ENCODE measurements at places on chromosomes 4 and X.

GRCh38 chr4:138062929-138063328, 179.2 kb downstream of the SLC7A11 start:
- no peak for DNase-seq

- DNase-seq, result peak; percentile 22
Measured at GRCh38 chrX:48071064-48071985, at the start of gene ZNF630. Gene ZNF630, minus strand, starts transcription at chrX:48071640. Its CDS starts 4,754 bp downstream, at chrX:48066886.

DNA sequence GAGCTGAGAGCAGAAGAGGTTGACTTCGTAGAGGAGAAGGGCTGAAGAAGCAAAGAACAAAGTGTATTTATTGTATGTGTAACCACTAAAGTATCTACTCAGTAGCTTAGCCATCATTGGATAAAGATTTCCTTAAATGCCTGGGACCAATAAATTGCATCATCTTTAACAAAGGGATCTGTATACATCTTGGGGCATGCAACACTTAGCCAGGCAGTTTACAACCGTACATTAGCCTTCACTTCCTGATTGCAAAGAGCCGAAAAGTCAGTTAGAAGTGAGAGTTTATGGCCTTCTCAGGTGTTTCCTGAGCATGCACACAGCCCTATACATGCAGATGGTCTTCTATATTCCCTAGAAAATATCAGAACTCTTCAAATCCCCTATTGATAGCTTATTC, 68.0 kb upstream of the MAGED1 start:
- DNase-seq, result no peak

- no peak for DNase-seq
Measured at GRCh38 chr4:125313497-125313896, 1.3 kb upstream of the FAT4 start.

DNA sequence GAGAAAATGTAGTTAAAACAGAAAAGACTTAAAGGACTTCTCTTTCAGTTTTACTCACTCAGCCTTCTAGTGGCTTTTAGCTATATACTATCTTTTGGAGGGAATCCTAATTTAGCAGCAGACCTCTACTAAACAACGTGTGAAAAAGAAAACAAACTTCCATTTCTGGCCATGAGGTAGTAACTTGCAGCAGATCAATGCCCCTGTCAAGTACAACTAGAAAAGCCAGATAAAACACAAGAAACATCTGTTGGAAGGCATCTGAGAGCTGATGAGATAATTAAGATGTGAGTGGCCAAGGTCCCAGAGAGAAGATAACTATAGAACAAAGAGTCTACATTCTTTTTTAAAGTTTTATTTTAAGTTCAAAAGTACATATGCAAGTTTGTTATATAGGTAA, 101.7 kb downstream of the CORIN start:
- DNase-seq, result no peak

- DNase-seq, result no peak
Measured at GRCh38 chr4:165367040-165367439, 11.8 kb upstream of the CPE start.

DNA sequence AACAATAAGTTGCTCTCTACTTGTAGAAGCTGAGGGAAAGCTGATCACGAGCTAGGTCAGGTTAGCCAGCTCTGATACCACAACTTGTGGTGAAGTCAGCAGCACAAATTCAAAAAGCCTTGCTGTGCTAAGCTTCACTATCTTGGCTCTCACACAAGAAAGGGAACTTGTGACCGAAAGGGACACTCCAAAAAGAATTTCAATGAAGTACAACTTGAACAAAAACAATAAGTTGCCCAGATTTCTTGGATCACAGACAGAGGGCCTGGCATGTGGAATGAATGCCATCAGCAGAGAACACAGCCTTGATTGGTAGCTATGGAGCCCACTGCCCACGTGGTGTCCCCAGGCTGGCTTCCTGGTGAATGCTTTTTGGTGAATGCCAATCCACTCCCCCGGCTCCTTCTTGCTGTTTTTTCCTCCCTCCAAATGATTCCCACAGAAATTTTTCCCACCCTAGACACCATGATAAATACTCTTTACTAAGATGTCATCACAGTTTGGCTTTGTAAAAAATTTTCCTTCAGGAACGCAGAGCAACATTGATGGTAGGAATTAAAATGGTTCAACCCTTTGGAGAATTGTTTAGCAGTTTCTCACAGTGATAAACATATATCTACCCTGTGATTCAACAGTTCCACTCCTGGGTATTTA, 82.6 kb downstream of the ANXA3 start:
- DNase-seq, result no peak

GRCh38 chr4:60857130-60857753, 342.9 kb upstream of the ADGRL3 start:
- no peak for DNase-seq

GRCh38 chr4:173146456-173146855, 22.2 kb upstream of the GALNT7 start:
- DNase-seq, result no peak

DNA sequence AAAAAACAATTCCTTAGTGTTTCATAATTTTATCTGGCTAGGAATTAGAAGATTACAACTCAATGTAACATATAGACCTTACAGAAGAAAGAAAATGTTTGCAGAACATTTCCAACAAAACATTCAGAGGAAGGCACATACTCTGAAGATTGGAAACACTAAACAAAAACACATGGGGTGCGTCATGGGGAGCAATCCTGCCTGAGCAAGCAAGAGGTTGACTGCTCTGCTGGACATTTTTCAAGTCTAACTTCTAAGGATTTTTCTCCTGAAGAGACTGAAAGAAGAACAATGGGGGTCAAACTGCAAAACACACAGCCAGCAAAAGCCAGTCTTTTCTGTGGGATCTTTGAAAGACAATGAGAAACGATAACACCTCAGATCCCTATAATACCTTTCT, 182.8 kb downstream of the GUCY2F start:
- no peak for DNase-seq

- DNase-seq, result no peak
Measured at GRCh38 chrX:5650904-5651303, 577.8 kb downstream of the NLGN4X start.

- no peak for DNase-seq
Measured at GRCh38 chr4:78509043-78509442, 42.5 kb upstream of the ANXA3 start.

- no peak for DNase-seq
Measured at GRCh38 chr4:7206911-7207567, 14.7 kb downstream of the SORCS2 start.

DNA sequence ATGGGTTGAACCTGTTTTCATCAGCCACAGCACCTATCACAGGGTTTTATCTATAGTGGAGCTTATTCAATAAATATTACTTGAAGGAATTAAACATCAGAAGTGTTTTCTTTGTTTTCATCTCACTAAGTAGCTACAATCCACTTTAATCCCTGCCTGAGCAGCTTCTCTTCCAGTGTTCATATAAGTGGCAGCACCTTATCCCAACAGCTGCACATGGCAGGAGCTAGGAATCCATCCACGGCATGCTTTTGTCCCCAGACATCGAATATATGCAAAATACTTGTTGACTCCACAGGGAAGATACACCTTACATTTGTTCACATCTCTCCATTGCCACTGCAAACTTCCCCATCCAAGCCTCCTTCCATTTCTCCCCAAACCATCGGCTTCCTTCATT, 549.8 kb upstream of the FAM241A start:
- DNase-seq, result no peak

- DNase-seq, result no peak
Measured at GRCh38 chrX:70176938-70177533, at the start of gene DGAT2L6. Gene DGAT2L6, plus strand, starts transcription at chrX:70177483. Its CDS starts 100 bp downstream, at chrX:70177583.

- no peak for DNase-seq
Measured at GRCh38 chrX:114201622-114202021, 382.3 kb upstream of the HTR2C start.

DNA sequence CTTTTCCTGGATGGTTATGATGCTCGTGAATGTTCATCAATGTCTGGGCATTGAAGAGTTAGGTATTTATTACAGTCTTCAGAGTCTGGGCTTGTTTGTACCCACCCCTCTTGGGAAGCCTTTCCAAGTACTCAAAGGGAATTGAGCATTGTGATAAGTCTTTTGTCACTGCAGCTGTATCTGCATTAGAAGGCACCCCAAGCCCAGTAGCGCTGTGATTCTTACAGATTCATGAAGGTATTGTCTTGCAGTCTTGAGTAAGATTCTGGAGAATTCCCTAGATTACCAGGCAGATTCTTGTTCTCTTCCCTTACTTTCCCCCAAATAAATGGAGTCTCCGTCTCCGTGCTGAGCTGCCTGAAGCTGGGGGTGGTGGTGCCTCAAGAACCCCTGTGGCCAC, 173.4 kb upstream of the HUWE1 start:
- DNase-seq, result no peak

GRCh38 chr4:153227469-153228075, 23.3 kb downstream of the TRIM2 start:
- no peak for DNase-seq

Data from activated CD4-positive, CD25-positive, alpha-beta regulatory T cell (primary cell).